MM.1S (cell line): ENCODE measurements at places on chromosomes 13 and 19.

- no peak for DNase-seq
Observed at GRCh38 chr13:31697290-31697689, 42.0 kb upstream of the RXFP2 start.

DNA sequence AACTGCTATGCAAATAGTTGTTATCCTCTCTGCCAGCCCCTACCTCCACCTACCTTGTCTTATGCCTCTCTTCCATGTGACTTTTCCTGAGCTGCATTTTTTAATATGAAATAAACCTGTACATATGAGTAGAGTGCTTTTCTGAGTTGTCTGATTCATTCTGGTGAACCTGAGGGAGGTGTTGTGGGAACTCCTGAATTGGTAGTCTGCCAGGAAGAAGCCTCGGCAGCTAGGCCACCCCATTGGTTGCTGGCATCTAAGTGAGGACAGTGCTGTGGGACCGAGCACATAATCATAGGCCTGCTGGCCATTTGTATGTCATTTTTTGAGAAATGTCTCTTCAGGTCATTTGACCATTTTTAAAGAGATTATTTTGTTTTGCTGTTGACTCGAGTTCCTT lies 1146.8 kb downstream of the UQCRFS1 start:
- no peak for DNase-seq

- no peak for DNase-seq
Observed at GRCh38 chr19:6811906-6812305, 39.4 kb downstream of the VAV1 start.

DNA sequence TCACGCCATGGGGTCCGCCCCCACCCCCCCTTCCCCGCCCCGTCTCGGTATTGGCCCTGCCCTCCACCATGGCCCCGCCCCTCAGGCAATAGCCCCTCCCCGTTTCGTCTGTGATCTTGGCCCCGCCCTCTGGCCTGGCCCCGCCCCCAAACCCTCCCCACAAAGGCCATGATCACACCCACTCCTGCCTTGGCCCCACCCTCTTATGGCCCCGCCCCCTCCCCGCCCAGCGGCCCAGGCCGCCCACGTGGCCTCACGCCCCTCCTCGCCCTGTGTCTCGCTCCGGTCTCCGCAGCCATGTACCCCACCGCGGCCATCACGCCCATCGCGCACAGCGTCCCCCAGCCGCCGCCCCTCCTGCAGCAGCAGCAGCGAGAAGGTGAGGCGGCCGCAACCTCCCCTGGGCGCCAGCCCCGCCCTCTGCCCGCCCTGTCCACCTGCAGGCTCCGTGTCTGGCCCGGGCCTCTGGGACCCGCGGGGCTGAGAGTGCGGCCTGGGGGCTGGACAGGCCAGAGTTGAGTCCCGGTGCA lies 61.3 kb downstream of the CELF5 start:
- no peak for DNase-seq

DNA sequence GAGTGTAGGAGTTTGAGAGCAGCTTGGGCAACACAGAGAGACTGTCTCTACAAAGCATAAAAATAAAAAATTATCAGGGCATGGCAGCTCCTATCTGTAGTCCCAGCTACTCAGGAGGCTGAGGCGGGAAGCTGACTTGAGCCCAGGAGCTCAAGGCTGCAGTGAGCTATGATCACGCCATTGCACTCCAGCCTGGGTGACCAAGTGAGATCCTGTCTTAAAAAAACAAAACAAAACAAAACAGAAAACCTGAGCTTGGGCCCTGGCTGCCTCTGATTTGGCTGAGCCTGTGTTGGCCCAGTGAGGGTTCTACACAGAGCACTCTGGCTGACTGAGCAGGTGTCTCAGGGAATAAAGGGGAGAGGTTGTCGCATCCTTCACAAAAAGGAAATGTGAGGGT lies 8.0 kb downstream of the SLC7A9 start:
- no peak for DNase-seq

DNA sequence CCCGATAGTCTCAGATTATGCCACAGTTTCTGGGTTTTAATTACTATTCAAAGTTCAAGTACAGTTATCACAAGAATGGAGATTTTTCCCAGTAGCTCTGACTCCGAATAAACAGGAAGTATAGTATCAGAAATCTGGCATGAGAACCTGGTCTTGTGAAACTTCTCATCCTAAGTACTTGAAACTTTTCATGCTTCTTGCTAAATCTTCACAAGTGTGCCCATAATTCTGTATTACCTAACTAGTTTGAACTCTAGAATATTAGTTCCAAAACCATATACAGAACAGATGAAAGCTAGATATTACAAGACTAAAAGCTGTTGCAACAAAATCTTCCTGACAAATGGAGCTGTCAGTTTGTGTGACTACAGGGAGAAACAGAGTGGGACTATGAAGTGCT lies 70.5 kb upstream of the CSNK1A1L start:
- no peak for DNase-seq

DNA sequence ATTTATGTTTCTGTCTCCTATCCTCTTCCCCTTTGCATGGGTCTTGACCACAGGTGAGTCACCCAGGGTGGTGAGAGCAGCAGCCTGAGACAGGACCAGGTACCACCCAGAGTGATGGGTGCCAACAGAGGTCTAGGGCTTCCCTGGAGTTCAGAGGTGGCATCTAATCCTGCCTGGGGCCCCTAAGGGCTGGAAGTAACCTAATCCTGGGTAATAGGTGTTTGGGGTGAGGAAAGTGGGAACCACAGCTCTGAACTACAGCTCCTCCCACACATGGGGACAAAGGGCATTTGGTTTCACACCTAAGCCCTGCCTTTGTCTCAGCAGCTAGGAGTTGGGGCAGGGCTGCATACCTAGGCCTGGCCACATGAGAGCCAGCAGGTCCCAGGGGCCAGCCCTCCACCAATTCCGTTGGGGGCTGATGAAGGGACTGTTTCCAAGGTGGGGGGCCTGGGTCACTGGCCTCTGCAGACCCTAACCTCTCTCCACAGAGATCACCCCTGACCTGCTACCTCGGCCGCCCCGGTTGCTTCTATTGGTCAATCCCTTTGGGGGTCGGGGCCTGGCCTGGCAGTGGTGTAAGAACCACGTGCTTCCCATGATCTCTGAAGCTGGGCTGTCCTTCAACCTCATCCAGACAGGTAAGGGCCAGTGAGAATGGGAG lies 8.0 kb downstream of the SPHK2 start:
- no peak for DNase-seq

DNA sequence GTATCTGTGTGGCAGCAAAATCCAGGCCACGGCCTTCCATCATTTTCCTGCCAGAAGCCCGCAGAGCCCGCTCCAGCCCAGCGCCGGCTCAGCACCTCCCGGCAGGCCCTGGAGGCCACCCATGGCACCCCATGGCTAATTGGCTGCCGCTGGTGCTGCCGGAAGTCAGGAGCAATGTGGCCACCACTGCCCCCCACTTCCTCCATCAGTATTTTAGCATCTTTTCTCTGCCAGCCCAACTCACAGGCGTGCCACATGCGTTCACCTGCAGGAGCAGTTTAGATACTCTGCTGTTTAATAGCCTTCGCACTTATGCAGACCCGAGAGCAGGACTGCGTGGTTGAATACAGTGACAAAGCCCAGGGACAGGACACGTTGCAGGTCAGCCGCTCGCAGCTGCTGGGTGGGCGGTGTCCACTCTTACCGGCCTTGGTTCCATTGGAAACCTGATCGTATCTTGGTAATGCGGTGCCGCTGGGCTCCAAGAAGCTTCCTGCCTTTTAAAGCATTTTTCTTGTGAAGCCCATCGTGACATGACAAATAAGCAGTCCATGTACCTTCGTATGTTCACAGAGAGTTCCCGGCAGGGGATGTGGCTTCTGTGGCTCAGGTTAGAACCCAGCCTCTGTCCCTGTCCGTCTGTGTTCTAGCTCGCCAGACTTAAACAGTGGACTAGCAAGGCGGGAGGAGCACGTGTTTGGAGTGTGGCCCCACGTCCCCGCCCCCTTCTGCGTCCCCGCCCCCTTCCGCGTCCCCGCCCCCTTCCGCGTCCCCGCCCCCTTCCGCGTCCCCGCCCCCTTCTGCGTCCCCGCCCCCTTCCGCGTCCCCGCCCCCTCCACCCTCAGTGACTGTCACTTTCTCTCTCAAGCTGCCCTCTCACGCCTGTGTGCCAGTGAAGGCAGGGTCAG lies 162.0 kb upstream of the SOX1 start:
- no peak for DNase-seq

GRCh38 chr19:10587022-10587838 lies at the start of gene AP1M2:
AP1M2 (minus strand) TSS chr19:10587312; CDS start chr19:10587231, 81 bp downstream.
- no peak for DNase-seq

- no peak for DNase-seq
Observed at GRCh38 chr13:30750036-30750435, 14.7 kb downstream of the ALOX5AP start.

GRCh38 chr13:27965740-27966640 lies 3.1 kb downstream of the CDX2 start:
- DNase-seq = no peak

DNA sequence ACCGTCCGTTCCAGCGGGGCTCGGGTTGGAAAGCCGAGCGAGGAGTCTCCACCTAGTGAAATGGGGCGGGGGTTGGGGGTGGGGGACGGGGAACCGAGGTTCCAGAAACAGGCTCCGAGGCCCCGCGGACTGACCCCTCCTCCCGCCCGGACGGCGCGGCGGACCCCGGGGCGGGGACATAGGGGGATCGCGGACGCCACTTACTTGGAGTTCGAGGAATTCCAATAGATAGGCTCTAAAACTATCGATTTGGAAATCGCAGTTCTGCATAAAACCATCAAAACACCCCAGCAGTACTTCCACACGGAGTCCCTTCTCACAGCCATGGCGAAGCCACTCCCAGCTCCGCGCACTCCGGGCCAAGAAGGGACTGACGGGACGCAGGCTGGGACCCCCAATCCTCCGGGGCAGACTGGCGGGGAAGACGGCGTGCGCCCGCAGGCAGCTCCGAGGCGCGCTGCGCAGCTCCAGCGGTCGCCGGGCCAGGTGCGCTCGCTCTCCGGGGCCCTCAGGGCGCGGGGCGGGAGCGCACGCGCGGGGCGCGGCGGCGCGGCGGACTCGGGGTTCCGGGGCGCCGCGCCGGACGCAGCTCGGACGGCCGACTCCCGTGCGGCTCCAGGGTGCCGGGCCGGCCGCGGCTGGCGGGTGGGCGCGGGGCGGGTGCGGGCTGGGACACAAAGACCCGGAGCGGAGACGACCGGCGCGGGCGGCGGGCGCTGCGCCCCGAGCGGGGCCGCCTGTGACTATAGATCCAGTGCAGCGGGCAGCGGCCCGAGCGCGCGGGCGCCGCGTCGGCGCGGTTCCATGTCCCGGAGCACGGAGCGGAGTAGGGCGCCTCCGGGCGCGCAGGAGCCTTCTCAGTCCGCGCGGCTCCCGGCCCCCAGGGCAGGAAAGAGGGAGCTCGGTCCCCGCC lies 567 bp downstream of the EFNB2 start:
- DNase-seq = peak; percentile 13

GRCh38 chr13:38395497-38395788 lies 45.8 kb downstream of the UFM1 start:
- no peak for DNase-seq

GRCh38 chr19:46463516-46463915 lies 7.8 kb downstream of the PNMA8A start:
- DNase-seq = no peak

- no peak for DNase-seq
Observed at GRCh38 chr19:14413693-14414181, 5.4 kb downstream of the DDX39A start.

- no peak for DNase-seq
Observed at GRCh38 chr19:54107876-54108490, 5.3 kb downstream of the NDUFA3 start.

DNA sequence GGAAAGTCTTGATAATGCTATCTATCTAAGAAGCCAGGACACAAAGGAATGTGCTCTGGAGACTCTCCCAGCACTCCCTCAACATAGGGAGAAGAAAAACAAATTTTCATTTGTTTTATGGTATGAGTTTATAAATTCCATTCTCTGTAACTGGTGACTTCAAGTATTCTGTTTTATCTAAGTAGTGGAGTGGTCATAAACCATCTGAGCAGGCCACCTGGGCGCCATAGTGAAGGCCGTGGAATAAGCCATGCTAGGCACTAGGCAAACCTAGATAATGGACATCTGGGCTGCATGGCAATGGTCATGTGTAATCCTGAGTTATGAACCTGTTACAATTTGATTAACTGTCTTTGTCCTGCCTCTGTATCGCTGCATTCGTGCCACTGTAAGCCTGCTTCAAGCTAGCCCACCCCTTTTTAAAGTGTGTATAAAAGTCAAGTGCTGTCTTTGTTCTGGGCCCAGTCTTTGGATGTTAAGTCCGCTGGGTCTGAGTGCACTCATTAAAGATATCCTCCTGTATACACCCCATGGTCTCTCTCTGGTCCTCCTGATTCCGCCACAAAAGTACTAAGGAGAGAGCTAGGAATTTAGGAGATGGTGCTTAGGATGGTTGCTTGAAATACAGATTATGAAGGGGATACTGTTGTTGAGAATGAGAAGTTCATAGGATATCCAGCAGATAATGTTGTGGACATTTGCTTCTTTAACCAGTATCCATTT lies 13.2 kb downstream of the GTF2F2 start:
- no peak for DNase-seq

GRCh38 chr19:7251494-7251893 lies 42.7 kb downstream of the INSR start:
- DNase-seq = no peak

DNA sequence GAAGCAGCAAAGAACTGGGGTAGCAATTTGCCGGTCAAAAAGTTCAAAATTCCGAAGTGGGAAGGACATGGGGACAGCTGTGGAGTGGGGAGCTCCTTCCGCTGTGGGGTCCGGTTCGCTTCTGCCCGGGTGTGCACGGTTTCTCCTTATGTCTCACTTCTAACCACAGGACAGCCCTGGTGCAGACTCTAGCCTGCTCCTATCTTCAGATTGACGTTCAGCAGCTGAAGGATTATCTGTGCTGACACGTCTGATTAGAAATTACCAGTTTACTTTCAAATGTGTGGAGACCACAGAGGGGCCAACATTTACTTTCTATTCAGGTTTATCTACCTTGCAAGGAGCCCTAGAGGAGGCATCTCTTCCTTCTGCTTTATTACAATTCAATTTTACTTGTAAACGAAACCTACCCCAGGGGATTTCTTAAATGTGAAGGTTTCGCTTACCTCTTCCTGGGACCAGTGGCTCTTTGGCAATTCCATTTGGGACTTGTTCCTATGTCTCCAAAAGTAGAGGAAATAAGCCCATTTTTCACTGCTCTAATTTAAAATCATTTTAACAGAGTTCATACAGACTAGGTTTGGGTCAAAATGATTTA lies 27.3 kb downstream of the LHFPL6 start:
- DNase-seq = no peak

GRCh38 chr19:51002542-51003311 lies 1.3 kb upstream of the KLK8 start:
- DNase-seq = peak; percentile 14
